ENCODE measurements at places on chromosomes 4 and X.
A peak's percentile ranks its signal among the peaks of the same experiment; 100 is the strongest.

DNA sequence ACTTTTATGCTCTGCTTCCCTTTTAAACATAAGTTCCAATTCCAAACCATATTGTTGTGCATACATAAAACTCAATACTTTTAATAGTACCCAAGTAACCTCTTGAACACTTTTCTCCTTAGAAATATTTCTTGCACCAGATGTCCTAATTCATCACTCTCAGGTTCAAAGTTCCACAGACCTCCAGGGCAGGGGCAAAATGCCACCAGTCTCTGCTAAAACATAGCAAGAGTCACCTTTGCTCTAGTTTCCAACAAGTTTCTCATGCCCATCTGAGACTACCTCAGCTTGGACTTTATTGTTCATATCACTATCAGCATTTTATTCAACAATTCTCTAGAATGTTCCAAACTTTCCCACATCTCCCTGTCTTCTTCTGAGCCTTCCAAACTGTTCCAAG lies 13.7 kb upstream of the ASIC5 start:
- H3K27me3 ChIP-seq, result no peaks in the 10 kb centered on the region
- no peak for DNase-seq
- H3K36me3 ChIP-seq, result no peaks in the 10 kb centered on the region

- no peak for DNase-seq
- H3K4me3 ChIP-seq, result no peak overlapping the region
- H3K27me3 ChIP-seq, result no peaks in the 10 kb centered on the region
- no peaks in the 10 kb centered on the region for H3K36me3 ChIP-seq
Observed at GRCh38 chr4:64889906-64890610, 480.8 kb upstream of the TECRL start.

DNA sequence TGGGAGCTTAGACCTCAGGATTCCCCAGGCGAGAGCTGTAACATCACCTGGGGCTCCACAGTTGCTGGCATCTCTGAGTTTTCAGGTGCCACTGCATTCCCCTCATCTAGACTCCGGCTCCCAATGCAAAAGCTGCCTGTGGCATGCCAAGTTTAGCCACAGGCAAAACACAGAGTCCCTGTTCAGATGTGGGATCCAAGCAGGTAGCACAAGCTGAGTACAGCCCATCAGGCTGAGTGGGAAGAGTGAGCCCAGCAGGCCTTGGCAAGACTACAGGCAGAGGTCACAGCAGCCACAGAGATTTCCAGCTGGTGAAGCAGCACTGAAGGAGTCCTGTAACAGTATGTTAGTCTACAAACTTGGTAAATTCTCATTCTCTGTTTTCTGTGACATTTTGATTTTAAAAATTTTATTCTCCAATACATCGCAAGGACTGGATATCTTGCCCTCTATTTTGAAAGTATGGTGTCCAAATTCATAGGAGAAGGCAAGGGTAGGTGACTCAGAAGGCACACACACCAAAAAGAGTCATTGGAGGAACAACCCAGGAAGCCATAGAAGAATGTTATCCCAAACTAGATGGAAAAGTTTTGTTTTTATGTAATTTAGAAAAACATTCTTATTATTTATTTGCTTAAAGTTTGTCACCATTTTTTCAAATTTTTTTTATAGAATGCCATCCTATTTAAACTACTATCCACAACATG lies 13.6 kb upstream of the CXCL2 start:
- peak overlapping the region; percentile 17 for H3K27ac ChIP-seq
- H3K4me3 ChIP-seq, result no peak overlapping the region
- no peaks in the 10 kb centered on the region for H3K36me3 ChIP-seq
- H3K27me3 ChIP-seq, result no peaks in the 10 kb centered on the region

GRCh38 chr4:168840392-168840763 lies 169.7 kb downstream of the CBR4 start:
- no peak overlapping the region for H3K27ac ChIP-seq
- peaks cover 13% of the 10 kb centered on the region for H3K4me1 ChIP-seq
- peaks cover 14% of the 10 kb centered on the region for H3K36me3 ChIP-seq
- no peak overlapping the region for H3K4me3 ChIP-seq

- no peaks in the 10 kb centered on the region for H3K4me1 ChIP-seq
- DNase-seq, result peak; percentile 33
- no peaks in the 10 kb centered on the region for H3K27me3 ChIP-seq
- no peaks in the 10 kb centered on the region for H3K36me3 ChIP-seq
- H3K4me3 ChIP-seq, result no peak overlapping the region
Observed at GRCh38 chr4:161252520-161253141, 911.2 kb downstream of the FSTL5 start.

GRCh38 chr4:99635601-99636000 lies 22.0 kb downstream of the C4orf54 start:
- H3K36me3 ChIP-seq, result no peaks in the 10 kb centered on the region
- H3K27ac ChIP-seq, result no peak overlapping the region
- no peak overlapping the region for H3K4me3 ChIP-seq
- H3K27me3 ChIP-seq, result no peaks in the 10 kb centered on the region

DNA sequence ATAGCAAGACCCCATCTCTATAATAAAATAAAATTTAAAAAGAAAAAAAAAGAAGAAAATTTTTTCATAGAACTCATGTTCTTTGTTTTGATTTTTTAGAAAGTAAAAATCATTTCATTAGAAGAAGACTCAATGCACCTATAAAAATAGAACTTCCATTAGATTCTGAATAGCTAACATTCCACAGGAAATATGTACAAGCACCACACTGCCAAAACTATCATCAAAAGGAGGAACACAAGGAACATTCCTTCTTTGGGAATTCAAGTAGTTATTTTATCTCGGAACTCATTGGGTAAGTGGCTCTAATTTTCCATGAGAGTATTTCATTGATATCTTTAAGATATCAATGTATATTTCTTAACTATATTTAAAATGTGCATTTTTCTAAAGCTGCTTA lies 157.6 kb downstream of the CAMK2D start:
- no peak overlapping the region for H3K4me3 ChIP-seq
- DNase-seq, result no peak
- no peaks in the 10 kb centered on the region for H3K4me1 ChIP-seq
- peaks cover 5% of the 10 kb centered on the region for H3K36me3 ChIP-seq
- no peaks in the 10 kb centered on the region for H3K27me3 ChIP-seq

DNA sequence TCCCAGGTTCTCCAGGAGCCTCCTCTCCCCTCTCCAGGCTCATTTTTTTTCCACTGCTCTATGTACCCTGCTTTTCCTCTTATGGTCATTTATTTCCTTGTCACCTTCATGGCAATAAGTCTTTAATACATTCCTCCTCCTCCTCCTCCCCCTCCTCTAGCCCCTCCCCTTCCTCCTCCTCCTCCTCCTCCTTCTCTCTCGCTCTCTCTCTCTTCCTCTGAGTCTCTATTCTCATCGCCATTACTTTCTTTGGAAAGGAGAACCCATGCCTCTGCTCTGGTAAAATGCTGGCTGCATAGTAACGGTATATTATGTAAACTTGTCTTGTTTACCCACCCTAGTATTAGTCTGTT lies 35.7 kb downstream of the ARHGAP24 start:
- no peak for DNase-seq
- H3K36me3 ChIP-seq, result no peaks in the 10 kb centered on the region
- no peaks in the 10 kb centered on the region for H3K27me3 ChIP-seq
- H3K4me1 ChIP-seq, result peaks cover 1% of the 10 kb centered on the region
- no peak overlapping the region for H3K4me3 ChIP-seq
- no peak overlapping the region for H3K27ac ChIP-seq

DNA sequence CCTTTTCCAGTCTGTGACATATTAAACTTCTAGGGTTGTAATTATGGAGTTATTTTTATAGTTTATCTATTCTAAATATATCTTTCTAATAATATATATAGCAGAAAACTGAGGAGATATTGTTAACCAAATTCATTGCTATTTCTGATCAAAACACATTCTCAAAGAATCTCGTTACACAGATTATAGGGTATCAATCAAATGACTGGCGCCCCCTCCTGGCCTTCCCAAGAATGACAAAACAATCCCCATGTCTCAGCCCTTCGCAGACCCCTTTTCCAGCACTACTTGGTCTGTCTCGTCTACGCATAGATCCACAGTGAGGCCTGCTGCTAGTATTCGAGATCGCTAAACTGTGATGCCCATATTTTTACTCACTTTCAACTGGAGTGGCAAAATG lies 209.3 kb downstream of the GPC3 start:
- H3K4me1 ChIP-seq, result no peaks in the 10 kb centered on the region
- no peak overlapping the region for H3K27ac ChIP-seq
- H3K36me3 ChIP-seq, result no peaks in the 10 kb centered on the region
- H3K27me3 ChIP-seq, result no peaks in the 10 kb centered on the region

DNA sequence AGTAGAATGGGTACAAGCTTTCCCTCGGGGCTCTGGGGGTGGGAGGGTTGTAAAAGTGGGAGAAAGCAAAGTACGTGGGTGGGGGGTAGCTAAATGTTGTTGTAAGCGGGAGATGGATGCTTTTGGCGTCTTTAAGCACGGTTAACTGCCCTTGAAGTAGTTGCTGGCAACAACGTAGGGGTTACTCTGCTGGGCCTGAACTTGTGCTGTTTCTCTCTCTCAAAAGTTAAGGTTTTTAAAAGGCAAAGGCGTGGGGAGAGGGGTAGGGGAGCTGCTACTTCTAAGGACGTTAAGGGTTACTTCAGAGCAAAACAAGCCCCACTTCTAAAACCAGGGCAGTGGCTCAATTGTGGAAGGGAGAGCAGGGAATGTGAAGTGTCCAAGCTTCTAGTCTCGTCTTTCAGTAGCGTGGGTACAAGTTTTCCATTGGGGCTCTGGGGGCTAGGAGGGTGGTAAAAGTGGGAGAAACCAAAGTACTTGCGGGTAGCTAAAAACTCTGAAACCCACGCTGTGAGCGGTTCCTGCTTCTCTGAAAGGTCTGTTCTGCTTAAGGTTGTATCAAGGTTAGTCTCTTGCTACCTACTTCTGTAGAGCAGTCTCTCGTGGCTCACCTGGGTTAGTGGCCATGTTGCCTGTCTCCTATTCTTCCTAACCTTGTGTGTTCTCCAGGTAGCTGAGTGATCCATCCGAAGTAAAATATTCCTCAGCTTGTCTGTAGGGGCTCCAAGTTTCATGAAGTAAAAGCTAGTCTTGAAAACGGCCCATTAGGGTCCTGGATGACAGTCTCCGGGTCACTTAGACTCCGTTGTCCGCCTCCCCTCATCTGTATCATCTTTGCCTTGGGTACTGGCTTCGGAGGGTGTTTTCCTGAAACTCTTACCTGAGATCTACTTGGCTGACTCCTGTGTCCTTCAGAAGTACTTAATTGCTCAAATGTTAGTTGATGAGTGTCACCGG lies 1.7 kb upstream of the WDR1 start:
- H3K36me3 ChIP-seq, result peaks cover 25% of the 10 kb centered on the region
- no peaks in the 10 kb centered on the region for H3K27me3 ChIP-seq
- no peak for DNase-seq
- peaks cover 30% of the 10 kb centered on the region for H3K4me1 ChIP-seq

DNA sequence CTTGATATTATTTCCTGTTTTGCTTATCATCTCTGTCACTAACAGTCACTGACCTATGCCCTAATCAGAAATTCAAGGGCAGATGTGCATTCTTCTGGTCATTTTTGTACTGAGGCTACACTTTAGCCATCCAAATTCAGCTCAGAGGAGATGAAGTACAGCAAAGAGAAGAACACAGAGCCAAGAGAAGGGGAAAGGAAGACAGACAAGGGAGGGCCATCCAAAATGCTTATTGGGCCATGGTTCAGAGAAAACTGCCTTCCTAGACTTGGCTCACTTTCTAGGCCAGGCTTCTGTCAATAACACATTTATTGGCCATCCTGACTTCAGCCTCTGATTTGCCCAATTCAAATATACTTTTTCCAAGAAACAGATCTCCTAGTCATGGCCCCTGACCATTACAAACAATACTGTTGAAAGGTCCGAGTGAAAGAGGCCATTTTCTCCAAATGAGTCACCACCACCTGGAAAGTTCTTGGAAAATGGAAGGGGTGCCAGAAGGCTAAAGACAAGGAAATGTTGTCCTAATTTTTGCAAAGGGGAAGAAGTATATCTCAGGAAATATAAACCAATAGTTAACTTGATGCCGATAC lies 56.4 kb downstream of the DCX start:
- no peaks in the 10 kb centered on the region for H3K36me3 ChIP-seq
- no peak overlapping the region for H3K4me3 ChIP-seq
- H3K27ac ChIP-seq, result no peak overlapping the region
- no peaks in the 10 kb centered on the region for H3K4me1 ChIP-seq
- DNase-seq, result no peak
- no peaks in the 10 kb centered on the region for H3K27me3 ChIP-seq

DNA sequence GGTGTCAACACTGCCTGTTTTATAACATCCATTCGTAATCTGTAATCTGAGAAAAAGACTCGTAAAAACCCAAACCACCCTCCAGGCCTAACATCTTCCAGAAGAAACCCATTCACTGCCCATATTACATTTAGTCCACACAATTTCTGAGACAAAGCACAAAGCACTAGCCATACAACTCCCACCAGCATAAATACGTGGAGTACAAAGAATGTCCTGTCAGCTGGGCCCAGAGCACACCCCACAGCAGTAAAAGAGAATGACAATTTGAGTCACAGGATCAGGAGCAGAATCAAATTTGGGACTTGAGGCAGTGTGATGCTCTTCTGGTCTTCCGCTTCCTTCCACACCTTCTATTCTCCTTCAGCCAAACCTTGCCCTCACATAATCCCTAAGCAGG lies 6.8 kb downstream of the MECP2 start:
- no peak overlapping the region for H3K4me3 ChIP-seq
- no peaks in the 10 kb centered on the region for H3K27me3 ChIP-seq
- DNase-seq, result no peak
- H3K36me3 ChIP-seq, result peaks cover 4% of the 10 kb centered on the region
- peaks cover 9% of the 10 kb centered on the region for H3K4me1 ChIP-seq

- H3K27me3 ChIP-seq, result no peaks in the 10 kb centered on the region
- H3K36me3 ChIP-seq, result no peaks in the 10 kb centered on the region
- no peaks in the 10 kb centered on the region for H3K4me1 ChIP-seq
- no peak for DNase-seq
- H3K4me3 ChIP-seq, result no peak overlapping the region
Observed at GRCh38 chrX:30895370-30895769, 6.3 kb upstream of the TAB3 start.

DNA sequence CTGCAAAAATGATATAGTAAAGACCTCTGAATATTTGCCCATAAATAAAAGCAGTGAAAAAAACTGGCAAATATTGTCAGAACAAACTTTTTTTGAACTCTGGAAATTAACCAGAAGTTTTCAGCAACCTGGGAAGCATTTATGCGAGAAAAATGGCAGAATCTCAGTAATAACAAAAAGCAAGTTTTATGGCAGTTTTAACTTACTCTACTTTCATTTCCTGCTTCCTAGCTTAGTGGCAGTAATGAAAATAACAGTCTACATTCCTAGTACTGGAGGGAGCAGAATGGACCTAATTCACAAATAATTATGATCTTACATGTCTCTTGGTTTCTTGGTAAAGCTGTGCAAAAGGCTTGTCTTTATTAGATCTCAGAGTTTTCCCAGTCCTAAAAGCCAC lies 460.1 kb downstream of the NAF1 start:
- no peaks in the 10 kb centered on the region for H3K27me3 ChIP-seq
- H3K36me3 ChIP-seq, result no peaks in the 10 kb centered on the region
- no peak overlapping the region for H3K27ac ChIP-seq
- no peak for DNase-seq
- no peaks in the 10 kb centered on the region for H3K4me1 ChIP-seq

DNA sequence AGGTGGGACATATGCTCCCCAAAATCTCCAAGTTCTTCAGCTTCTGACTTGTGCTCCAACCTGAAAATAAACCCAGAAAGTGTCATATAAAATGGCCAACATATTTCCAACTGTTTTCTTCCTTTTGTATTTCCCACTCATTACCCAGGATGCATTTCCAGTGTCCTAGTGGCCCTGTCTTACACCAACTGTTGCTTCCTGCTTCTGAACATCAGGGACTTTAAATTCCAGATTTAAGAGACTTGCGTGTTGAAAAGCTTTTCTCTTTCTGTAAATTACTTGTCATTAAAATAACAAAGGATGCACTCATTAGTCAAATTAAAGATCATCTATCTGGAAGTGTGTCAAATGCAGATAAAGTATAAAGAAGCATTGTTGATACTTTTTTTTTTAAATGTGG lies 19.9 kb downstream of the MID1 start:
- no peaks in the 10 kb centered on the region for H3K4me1 ChIP-seq
- H3K4me3 ChIP-seq, result no peak overlapping the region
- DNase-seq, result no peak
- H3K27me3 ChIP-seq, result no peaks in the 10 kb centered on the region

All from mesenchymal stem cell (in vitro differentiated cells and primary cell).